NCI-H1105 (cell line): ENCODE measurements at places on chromosomes 16 and 17.

GRCh38 chr16:27377666-27378485 lies 24.1 kb upstream of the IL21R start:
- DNase-seq = no peak

- no peak for DNase-seq
These were observed 49.2 kb upstream of the MAP3K14 start for GRCh38 chr17:45366049-45366448.

DNA sequence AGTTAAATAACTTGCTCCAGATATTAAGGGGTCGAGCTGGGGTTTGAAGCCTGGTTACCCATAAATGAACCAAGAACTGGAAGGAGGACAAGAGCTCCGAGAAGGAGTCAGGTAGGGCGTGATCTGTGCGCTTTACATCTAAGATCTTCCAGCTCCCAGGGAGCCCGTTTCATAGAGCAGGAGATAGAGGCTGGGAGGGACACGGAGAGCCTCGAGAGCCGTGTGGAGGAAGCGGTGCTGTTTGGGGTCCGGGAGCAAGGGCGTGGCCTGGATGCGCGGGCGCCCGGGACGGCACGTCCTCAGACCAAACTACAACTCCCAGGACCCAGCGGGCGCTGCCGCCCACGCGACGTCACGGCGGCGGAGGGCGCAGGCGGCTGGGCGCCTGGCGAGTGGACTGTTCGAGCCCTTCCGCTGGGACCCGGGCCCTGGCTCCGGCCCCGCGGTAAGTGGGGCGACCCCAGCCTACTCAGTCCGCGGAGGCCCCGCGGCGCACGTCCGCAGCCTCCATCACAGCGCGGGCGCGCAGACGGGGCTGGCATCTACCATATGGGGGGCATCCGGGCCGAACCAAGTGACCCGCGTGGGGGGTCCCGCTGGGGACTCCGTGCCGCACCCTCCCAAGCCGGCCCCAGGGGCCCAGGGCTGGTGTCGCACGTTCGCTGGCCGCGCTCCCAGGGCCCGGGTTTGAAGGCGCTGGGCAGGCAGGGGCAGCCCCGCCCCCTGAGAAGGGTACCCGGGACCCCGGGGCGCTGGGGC lies at the start of gene BCKDK:
Gene BCKDK (plus strand): TSS at position 352 of the 759 bp plus-strand sequence. CDS start 838 bp downstream, outside the sequence.
- peak; percentile 41 for DNase-seq

- DNase-seq = peak; percentile 25
These were observed 7.9 kb upstream of the MT2A start for GRCh38 chr16:56600398-56600999.

DNA sequence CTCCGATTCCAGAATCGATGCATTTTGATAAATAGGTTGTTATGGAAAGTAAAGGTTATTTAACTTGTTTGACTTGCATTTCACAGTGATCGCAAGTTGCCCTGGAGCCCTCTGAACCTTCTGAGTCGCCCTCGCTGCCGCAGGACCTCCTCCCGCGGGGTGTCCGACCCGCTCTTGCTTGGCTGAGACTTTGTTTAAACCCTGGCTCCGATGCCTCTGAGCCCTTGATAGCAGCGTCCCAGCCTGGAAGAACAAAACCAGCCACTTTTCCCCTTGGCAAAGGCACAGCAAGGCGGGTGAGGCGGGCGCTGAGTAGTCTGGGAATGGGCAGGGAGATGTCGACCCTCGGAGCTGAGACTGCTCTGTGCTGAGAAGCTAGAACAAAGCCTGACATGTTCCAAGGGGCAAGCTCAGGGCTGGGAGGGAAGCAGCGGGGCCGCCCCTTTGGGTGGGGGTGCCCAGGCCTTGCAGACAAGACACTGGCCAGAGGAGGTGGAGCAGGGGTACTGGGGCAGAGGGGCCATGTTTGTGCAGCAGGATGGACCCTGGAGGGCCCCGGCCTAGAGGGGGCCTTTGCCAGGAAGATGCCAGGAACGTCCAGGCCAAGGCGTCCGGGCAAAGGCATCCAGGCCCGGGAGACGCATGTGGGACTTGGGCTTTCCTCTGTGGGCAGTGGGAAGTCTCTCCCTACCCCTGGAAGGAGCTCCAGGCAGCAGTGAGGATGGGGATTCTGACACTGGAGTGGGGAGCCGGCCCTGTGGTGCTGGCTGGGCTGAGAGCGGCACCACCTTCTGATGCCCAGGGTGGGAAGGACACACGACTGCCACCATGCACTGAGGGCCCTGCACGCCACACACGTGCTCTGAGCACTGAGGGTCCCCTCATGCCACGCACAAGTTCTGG lies 30.3 kb upstream of the CDH15 start:
- no peak for DNase-seq

DNA sequence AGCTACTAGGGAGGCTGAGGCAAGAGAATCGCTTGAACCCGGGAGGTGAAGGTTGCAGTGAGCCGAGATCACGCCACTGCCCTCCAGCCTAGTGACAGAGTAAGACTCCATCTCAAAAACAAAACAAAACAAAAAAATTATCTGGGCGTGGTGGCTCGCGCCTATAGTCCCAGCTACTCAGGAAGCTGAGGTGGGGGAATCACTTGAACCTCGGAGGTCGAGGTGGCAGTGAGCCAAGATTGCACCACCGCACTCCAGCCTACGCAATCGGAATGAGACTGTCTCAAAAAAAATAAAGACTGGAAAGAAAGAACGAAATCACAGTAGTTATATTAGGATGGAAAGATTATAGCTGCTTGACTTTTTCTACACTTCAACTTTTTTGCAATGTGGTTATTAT lies 18.9 kb downstream of the COG1 start:
- no peak for DNase-seq

DNA sequence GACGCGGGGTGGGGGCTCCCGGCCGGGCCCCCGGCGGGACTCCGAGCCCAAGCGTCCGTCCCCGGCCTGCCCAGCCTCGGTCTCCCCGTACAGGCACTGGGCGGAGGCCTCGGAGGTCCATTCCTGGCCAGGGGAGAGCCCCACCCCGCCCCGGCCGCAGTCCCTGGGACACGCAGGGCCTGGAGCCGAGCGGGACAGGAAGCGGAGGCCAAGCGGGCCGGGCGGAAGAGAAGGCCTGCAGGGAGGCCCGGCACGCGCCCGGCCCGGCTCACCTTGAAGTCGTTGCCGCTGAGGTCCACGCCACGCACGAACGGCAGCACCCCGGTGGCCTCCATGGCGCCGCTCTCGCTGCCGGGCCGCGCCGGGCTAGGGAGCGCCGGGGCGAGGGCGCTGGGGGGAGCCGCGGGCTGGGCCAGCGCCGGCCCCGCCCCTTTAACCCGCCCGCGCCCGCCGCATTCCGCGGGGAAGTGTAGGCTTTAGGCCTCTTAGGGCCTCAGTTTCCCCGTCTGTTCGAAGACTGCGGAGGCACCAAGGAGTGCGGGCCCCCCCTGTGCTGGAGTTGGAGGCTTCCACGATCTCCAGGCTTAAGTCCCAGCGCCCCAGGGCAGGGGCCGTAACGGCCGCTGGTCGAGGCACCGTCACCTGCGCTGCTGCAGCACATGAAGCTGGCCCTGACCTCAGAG lies at the start of gene FLII:
Gene FLII (minus strand): TSS at position 383 of the 683 bp plus-strand sequence. CDS start 48 bp downstream, at position 335.
- peak; percentile 35 for DNase-seq

- DNase-seq = no peak
These were observed 27.9 kb downstream of the IGFBP4 start for GRCh38 chr17:40470932-40471828.

GRCh38 chr17:7463372-7463846 lies 16.0 kb downstream of the ZBTB4 start:
- DNase-seq = no peak
